Right lobe of liver (tissue), 6 donors: ENCODE measurements at places on chromosomes 4 and X. TPM values are rescaled to one million over a fixed set of nuclear protein-coding genes. Genes with fewer than 3 reads are reported as not detected.

Gene SERTM2
- total RNA-seq: 0.31 TPM

Gene CFP
- 9.1 TPM for total RNA-seq

Gene AMER1
- 2.1 TPM for total RNA-seq

DNA sequence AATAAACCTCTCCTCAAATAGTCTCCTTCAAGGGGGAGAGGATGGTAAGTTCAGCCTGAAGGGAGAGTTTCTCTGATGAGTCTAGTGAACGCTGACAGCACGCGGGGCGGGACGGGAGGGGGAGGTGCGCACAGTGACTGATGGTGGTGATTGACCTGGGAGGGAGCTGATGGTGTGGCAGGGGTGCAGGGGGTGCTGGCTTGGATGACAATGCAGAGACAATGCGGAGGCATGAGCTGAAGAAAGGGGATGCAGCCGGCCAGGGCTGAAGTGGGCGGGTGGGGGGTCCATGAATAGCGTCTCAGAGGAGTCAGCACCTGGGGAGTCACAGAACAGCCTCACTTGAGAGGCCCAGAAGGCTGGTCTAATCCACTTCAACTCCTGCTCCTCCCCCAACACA is 142.5 kb upstream of the PJA1 start:
- no peak for DNase-seq

DNA sequence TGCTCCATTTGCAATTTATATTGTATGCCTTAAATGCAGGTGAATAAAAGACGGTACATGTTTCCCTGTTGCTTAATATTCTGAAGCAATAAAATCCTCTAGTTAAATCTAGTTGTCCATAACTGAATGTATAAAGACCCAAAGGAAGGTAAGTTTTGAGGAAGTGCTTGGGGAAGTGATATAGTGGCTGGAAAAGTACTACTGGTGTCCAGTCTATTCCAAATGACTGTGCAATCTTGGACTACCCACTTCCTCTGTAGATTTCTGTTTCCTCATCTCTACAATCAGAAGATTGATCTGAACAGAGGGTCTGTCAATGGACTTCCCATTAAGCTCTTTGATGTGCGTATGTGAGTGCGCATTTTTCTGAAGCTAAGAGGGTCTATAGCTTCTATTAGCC is 17.0 kb downstream of the SNCA start:
- no peak for DNase-seq

DNA sequence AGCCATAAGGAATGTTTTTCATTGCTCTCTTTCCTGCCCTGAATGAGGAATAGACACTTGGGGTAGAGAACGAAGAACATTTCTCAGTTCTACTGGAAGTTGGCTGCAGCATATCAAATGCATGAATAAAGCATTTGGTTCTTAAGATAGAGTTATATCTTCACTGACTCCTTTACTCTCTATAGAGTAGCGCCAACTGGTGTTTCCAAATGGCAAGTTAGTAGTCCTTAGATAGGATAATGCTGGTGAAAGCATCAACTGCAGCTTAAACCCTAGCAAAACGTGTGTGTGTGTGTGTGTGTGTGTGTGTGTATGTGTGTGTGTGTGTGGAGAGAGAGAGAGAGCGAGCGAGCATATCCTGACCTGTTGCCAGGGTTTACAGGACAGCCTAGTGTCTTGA is 62.2 kb upstream of the FRMPD4 start:
- no peak for DNase-seq

DNA sequence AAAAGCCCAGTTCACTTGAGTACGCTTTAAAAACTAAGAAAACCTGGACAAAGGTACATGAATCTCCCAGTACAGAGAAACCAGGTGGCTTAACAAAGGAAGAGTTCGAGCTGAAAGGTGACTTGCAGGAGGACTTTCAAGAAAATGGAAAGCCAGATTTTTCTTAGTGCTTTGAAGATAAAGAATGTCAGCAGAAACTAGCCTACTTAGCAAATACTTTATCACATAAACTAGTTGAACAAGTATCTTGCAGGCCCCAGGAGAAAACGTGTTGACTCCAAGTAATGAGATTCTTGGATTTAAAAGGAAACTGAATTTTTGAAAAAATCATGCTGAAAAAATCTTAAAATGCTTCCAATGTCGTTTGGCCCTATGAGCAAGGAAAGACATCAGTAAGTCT is 26.4 kb downstream of the CDKN2AIP start:
- no peak for DNase-seq

DNA sequence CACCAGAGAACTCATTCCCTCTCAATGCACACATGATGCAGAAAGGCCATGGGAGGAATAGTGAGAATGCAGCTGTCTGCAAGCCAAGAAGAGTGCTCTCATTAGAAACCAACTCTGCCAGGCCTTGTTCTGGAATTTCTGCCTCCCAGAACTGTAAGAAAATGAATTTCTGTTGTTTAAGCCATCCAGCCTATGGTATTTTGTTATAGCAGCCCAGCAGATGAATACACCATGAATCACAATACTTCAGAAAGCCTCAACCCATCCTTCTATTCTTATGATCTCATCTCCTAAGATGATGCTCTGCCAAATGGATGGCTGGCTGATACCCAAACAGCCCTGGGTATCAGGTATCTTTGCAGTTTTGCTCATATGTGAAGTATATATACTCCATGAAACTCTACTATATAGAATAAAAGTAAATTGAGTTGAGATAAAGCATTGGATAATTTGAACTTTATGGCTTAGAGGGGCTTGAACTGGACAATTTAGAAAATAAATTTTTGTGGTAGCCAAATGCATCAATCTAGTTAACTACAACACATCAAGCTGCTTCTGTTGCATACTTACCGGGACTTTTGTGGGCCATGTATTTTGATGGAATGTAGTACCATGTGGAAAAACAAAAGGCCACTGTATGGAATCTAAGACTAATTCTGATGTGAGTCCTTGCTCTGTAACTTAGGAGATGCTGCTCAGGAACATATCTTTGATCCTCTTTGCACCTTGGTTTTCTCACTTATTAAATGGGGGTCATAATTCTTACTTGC is 245.9 kb downstream of the HS3ST1 start:
- DNase-seq: no peak

- DNase-seq: no peak
Measured at GRCh38 chr4:48270951-48271473, 1.4 kb upstream of the TEC start.

DNA sequence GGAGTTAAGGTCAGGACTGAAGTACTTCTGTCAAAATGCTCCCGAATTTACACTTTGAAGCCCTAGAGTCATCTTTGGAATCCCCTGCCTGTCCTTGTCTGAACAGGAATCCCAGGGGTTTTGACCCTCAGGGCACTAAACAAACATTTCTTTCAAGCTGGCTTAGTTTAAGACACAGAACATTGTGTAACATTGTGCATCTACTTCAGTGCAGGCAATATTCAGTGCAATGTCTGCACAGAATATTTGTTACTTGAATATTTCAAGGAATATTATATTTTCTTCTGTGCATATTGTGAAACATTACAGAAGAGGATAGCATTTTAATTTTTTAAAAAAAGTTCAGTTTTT is 763.4 kb downstream of the PCDH18 start:
- no peak for DNase-seq

GRCh38 chr4:152398060-152398459 is 137.8 kb downstream of the FBXW7 start:
- DNase-seq: no peak

- no peak for DNase-seq
Measured at GRCh38 chr4:163542275-163542674, 47.8 kb downstream of the TMA16 start.
